Immature natural killer cell (primary cell): ENCODE measurements at places on chromosomes 2 and 18.

DNA sequence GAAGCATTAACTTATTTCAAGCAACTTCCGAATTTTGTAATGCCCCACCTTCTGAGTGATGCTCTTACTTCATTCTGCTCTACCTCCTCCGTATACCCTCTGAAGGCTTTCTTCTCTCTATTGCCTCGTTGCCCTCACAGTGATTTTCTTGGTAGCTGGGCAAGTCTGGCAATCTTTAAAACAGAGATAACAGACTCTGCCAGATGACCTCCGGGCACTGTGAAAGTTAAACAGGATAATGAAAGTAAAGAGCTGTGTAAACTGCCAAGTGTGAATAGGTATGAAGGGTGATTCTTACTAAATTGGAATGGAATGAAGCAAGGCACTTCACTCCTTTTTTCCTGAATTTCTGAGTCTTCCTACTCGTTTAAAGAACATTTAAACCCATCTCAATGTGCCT, 207.3 kb upstream of the GYPC start:
- DNase-seq = no peak

DNA sequence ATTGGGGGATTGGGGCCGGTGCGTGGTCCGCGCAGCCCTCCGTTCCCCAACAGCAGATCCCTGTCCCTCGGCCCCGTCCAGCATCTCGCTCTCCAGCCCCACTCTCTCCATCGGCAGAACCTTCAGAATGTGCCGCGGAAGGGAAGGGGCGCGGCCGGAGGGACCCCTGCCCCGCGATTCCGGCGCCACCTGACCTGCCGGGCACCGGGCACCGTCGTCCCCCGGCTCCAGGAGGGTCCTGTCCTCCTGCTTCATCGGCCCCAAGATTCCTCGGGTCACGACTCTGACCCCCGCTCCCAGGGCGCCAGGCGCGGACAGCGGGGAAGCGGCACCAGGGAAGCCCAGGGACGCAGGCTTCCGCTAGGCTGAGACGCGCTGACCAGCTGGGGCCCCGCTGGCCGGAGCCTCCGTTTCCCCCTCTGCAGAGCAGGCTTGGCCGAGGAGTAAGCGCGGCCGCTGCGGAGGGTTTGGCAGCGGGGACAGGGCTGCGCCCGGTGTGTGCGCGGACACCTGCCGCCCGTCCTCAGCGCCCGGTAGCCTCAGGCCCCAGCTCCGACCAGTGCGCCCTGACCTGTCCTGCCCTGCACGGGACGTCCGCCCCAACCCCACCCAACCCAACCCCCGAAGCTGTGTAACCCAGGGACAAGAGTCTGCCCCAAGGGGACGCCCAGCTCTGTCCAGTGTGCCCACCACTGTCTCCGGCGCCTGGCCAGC, 16.8 kb upstream of the BOK start:
- DNase-seq = no peak

DNA sequence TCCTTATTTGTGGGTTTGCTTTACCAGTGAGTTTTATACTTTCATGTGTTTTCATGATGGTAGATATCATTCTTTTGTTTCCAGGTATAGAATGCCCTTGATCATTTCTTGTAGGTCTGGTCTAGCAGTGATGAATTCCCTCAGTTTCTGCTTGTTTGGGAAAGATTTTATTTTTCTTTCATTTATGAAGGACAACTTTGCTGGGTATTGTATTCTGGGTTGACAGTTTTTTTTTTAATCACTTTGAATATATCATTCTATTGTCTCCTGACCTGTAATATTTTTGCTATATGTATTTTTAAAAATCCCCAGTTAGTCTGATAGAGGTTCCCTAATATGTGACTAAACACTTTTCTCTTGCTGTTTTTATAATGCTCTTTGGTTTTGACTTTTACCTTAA, 58.3 kb upstream of the GALNT3 start:
- DNase-seq = no peak

DNA sequence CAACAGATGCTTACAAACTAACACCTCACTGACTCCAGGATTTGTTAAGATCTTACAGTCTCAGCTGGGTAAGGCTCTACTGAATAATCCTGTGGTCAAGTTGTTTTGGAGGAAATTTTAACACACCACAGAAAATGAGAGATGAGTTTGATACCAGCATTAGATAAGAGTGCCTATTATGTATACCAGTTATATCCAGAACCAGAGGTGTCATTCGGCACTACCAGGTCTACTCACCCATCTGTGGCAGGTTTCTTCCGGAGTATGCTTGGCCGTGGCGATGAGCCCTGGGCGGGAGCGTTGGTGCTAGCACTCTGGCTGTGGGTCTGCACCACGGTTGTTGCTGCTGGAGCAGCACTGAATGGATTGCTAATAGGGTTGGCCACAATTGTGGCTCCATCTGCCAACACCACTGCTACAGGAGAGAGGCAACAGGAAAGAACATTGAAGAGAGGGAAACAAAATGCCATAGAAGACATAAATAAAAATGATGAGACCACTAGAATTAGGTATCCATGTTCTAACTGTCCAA, 41.2 kb downstream of the SAP130 start:
- no peak for DNase-seq

DNA sequence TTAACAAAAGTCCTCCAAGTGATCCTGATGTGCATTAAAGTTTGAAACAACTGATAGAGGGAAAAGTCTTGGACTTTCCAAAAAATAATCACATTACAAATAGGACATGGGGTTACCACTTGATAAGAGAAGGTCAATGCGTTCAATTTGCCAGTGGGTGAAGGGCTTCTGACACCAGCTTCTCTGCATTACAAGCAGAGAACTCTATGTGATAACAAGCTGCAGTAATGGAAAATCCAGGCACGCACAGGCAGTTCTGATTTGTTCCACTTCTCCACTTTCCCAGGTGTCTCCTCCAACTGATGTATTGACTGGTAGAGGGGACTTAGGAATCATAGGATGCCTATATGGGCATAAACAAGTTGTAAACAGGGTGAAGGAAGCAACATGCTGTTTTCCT, 234.0 kb upstream of the MGAT5 start:
- DNase-seq = no peak

DNA sequence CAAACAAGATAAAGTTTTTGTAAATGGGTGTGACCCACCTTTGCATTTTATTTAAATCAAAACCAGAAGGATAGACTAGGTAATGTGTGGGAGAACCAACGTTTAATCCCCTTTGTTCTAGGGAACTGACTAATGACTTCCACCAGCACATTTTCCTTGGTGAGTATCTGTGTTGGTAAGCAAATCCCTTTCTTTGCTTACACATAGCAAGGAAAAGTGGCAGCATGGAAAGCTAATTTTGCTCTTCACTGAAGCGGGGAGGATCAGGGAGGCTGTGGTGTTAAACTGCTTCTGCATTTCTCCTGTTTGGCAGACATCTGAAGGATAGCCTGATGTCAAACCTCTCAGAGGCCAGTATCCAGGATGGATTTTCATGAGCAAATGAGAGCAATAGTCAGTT, 331.1 kb downstream of the PTPRM start:
- DNase-seq = no peak

DNA sequence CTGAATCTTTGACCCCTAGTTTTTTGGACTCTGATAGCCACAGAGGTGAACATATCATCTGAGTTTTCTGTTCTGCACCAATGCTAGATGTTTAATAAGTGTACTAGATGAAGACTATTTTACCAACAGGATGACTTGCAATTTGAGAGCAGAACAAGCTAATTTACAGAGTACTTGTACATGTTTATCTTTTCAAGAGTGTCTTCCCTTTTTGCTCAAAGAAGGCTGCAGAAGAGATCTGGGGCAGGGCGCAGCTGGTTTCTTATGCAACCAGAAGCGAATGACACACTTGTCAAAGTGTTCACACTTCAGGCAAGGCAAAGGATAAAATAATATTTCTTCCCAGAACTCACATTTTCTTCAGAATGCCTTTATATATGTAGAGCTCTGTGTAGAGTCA, 86.0 kb downstream of the VWA3B start:
- no peak for DNase-seq

- DNase-seq = no peak
Observed at GRCh38 chr18:34611904-34612303, 98.2 kb upstream of the DTNA start.

GRCh38 chr2:30979822-30980245, 158.4 kb downstream of the GALNT14 start:
- no peak for DNase-seq

DNA sequence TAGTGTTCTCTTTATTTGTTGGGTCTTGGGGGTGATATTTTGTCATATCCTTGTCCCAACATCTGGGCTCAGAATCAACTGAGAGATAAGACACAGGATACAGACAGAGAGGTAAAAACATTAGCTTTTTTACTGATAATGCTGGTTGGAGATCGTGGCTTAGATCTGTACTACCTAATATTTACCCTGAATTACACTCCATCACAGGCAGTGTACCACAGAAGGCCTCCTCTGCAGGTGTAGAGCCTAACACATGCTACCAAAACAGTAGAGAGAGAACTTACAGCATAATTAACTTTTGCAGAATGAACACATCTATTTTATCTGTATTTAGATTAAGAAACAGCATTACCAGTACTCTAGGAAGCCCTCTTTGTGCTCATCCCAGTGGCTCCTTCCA, 6.8 kb downstream of the AGPS start:
- no peak for DNase-seq

DNA sequence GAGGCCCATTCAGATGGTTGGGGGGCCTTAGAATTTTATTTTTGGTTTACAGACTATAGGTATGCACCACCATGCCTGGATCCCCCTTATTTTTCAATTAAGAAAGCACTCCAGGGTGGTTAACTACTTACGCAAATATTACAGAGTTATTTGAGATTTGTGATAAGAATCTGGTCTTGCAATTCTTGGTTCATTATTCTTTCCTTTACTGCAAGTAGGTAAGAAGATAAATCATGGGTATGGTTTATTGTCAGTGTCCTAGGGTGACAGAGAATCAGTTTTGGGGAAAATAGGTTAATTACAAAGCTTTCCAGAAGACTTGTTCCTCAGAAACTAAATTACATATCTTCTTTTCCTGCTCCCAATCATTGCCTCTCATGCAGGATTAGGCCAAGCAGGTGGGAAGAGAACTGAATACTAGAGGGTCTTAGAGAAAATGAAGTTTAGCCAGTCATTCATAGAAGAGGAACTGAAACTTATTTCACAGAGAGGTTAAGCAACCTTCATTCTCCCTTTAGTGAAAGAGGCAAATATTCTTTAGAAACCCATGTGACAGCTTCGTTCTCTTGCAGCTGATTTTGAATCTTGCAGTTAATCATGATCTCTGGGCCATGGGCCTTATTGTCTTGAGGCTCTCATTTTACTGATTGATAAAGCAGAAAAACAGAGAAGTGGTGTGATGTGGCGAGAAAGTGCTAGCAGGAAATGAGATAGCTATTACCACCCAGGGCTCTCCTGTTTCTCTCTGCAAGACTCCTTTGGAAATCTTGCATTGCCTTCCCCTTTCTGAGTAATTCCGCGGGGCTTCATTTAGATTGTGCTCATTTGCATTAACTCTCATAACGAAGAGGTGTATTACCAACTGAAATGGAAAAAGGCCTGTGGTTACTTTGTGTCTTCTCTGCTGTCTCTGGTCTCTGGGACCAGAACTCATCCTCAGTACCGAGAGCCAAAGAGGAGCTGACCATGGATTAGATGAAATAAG, 44.8 kb upstream of the ARHGAP25 start:
- no peak for DNase-seq

- peak; percentile 2 for DNase-seq
Observed at GRCh38 chr2:160652236-160652635, 158.6 kb upstream of the RBMS1 start.

- no peak for DNase-seq
Observed at GRCh38 chr2:202436626-202437025, 60.5 kb downstream of the BMPR2 start.

- no peak for DNase-seq
Observed at GRCh38 chr18:2244641-2245040, 326.7 kb downstream of the METTL4 start.

- no peak for DNase-seq
Observed at GRCh38 chr18:57587098-57587661, 678 bp upstream of the FECH start.

DNA sequence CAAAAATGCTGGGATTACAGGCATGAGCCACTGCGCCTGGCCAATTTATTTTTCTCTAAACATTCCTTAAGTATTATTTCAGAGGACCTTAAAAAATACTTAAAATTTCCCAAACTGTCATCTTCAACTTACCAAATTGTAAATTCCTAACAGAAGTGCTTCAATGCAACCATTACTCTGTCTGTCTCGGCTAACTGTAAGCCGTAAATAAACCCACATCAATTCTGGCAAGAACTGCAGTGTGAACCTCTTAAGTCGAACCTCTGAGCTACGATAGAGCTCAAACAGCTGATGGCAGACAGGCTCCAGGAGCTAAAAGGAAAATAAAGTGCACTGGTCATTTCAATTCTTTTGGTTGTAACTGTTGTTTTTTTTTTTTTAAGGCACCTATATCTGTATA, 53.4 kb upstream of the ORC2 start:
- DNase-seq = no peak

DNA sequence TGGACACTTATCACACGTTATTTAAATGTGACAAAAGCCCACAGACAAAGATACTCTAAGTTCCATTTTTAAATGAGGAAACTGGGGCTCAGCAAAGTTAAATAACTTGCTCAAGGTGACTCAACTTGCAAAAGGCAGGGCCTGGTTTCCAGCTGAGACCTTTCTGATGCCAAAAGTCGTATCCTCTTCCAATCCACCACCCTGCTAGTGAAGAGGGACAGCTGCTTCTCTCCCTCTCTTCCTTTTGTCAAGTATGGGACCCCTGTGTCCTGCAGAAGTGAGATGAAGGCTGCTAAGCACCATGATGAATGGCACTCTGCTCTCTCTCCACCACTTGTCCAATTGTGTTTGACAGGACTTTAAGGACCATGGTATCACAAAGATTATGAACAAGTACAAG, 140.9 kb downstream of the DYM start:
- no peak for DNase-seq

DNA sequence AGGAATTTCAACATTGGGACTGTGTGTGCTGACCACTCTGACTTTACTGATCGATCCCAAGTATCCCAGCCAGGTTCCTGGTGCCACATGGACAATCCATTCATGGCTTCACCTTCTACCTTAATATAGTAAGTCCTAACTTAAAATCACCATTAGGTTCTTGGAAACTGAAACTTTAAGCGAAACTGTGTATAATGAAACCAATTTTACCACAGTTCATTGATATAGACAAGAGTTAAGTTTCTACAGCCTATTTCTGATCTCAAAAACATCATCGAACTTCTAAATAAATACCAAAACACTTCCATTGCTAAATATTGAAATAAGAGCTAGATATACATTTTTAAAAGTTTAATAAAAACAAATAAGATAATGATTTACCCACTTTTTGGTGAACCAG, 4.4 kb upstream of the EXOC6B start:
- no peak for DNase-seq

DNA sequence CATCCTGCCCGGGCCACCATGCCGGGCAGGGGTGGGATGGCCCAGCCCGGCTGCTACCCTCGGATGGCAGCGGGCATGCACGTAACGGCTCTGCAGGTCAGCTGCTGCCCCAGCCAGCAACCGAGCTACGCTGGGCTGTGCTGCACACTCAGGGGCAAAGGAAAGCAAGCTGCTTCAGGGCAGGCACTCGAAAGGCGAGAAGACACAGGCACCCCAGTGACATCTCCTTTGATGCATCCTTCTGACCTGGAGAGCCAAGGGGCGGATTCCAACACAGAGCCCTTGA, 8.8 kb downstream of the HDAC4 start:
- DNase-seq = no peak
